ENCODE measurements at places on chromosomes 3 and 15.
A peak's percentile ranks its signal among the peaks of the same experiment; 100 is the strongest.

- peak; percentile 4 for DNase-seq
These were observed 755.5 kb upstream of the SEMA6D start for GRCh38 chr15:46961795-46962194.

DNA sequence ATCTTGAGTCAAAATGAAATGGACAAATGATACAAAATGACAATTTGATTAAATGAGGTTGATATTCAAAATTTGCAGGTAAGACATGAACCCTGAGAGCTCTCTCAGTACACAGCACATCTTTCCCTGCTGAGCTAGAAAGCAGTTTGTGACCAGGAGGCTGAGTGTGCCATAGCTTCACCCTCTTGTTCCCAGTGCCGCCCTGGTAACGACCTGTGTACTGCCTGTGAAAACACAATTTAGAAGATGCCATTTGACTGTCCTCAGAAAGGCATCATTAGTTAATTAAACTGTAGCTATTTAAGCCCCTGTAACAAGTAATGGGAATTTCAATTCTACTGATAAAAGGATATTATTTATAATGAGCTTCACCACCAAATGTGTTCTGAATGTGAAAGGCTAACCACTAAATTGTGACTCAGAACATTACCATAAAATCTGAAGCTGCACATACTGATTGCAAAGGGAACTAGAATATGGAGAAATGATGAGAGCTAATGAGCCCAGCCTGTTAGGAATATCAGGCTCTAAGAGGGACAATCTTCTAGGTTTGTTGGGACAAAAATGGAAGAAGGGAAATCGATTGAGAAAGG lies 212.9 kb upstream of the ARPP21 start:
- no peak for DNase-seq

GRCh38 chr3:110180733-110181132 lies 843.4 kb upstream of the DPPA4 start:
- DNase-seq = peak; percentile 88

- no peak for DNase-seq
These were observed 1.6 kb upstream of the SUCNR1 start for GRCh38 chr3:151871639-151872468.

GRCh38 chr3:99854756-99855298 lies 37.2 kb downstream of the CMSS1 start:
- no peak for DNase-seq

DNA sequence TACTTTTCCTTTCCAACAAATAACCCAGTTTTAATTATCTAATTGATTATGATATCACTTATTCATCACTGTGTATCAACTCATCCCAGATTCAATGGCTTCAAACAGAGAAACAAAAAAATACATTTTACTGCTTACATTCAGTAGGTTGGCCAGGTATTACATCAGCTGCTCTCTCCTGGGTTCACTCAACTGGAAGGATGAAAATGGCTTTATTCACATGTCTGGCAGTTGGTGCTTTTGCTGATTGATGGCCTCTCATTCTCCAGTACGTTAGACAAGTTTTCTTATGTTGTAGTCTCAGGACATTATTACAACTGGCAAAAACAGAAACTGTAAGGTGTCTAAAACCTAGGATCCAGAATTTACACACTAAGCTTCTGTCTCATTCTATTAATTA lies 811.0 kb upstream of the ALCAM start:
- DNase-seq = no peak

DNA sequence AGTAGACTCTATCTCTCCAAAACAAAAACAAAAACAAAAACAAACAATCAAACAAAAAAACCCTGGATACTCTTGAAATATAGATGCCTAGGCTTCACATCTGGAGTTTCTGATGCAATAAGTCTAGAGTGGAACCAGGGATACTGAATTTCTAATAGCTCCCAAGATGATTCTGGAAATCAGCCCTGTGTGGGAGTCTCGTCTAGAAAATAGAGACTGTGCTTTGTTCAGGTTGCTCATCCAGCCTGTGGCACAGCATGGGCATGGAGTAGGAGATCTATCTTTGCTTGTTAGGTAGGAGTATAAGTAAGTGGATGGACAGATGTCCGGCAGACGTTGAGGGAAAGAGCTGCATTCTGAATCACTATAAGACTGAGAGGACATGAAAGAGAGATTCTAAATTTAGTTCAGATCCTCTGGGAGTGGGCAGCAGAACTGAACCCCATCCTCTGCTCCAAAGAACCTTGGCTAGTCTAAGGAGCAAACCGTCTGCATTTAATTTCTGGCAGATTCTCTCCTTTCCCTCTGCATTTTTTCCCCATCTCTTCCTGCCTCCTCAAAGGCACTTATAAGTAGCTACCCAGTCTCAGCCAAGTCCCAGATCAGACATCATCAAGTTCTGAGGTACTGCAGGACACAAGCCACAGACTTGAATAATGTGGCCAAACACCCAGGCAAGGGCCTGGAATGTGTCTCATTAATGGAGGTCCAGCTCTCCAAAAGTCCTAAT lies 92.6 kb upstream of the STRIT1 start:
- no peak for DNase-seq

DNA sequence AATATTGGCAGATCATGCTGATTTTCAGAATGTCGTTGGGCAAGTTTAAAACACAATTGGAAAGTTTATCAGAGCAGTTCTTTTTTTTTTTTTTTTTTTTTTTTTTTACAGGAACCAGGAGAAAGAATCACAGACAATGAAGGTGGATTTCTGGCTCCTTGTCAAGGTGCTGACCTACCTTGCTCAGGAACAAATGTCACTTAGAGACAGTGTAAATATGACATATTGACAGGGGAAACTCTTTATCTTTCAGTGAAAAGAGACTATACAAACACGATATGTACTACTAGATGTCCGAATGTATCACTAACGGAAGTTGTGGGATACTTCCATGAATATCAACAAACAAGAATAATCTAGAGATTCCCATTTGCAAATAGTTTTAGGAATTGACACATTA lies 237.3 kb downstream of the FMN1 start:
- no peak for DNase-seq

GRCh38 chr3:114427285-114428043 lies 133.6 kb downstream of the TIGIT start:
- DNase-seq = no peak

GRCh38 chr15:42365921-42366550 lies 6.7 kb downstream of the CAPN3 start:
- DNase-seq = no peak

GRCh38 chr15:87224404-87224803 lies 1032.1 kb downstream of the NTRK3 start:
- no peak for DNase-seq

- DNase-seq = no peak
These were observed 44.3 kb upstream of the DYNC1LI1 start for GRCh38 chr3:32614956-32615355.

- peak; percentile 64 for DNase-seq
These were observed 1.9 kb downstream of the VGLL4 start for GRCh38 chr3:11641683-11642430.

DNA sequence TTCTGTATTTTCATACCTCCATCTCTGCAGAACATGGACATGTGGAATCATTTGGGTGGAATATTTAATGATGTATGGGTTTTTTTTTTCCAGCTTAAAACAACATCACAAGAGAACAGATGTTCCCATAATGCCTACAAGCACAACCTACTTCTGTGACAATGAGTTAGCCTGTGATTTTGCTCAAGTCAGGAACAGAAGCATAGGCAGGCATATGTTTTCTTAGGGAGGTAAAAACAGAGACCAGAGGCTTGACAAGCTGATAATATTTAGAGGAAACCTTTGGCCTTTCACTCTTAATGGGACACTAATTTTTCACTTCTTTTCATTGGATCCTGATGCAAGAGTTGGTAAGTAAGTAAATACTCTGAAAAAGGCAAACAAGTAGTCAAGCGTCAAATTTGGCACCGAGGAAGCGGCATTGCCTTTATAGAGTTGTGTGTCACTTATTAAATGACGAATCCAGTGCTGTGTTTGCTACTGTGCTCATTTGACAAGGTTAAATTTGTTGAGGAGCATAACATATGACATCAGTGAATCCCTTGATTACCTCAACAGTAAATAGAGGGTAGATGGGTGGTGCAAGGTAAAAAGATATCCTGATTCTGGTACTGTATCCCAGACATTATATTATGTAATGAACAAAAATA lies 66.7 kb upstream of the RBMS3 start:
- DNase-seq = no peak

DNA sequence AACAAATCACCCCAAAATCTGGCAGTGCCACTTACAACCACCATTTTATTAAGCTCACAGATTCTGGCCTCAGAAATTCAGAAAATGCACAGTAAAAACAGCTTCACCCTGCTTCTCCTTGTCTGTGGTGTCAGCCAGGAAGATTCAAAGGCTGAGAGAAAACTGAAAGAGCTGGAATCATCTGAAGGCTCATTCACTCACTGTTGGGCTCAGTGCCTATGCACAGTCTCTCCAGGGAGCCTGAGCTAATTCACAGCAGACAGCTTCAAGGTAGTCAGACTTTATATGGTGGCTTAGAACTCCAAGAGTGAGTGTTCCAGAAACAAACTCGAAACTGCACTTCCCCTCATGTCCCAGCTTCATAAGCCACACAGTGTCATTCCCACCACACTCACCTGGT lies 16.5 kb upstream of the PLOD2 start:
- no peak for DNase-seq

DNA sequence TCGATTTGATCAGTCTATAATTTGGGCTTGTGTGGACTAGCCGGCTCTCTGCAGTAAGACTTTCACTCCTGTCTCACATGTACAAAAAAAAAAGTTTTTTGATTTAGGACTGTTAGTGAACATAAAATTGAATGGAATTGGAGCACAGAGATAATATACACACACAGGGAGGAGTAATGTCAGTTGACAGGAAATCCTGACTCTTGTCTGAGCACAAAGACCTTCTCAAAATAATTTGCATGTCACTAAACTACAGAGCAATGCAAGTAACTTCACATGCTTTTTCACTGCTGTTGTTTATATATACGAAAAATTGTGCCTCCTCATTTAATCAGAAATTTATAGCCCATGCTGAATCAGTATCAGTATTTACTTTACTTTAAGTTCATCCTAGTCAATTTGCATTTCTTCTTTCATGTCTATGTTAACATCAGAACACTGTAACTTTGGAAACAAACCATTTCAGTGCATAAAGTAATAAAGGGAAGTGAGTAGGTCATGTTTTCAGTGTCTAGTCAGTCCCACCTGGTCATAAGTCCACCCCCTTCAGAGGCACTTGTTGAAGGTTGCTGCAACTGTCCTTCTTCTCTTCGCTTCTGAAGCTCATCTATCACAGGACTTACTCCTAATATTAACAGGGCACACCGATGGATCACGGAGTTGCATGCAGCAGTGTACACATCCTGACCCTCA lies 115.8 kb downstream of the FBXL22 start:
- no peak for DNase-seq

GRCh38 chr3:116444115-116444747 lies 1.1 kb downstream of the LSAMP start:
- peak; percentile 9 for DNase-seq

GRCh38 chr3:81245043-81245442 lies 516.4 kb downstream of the GBE1 start:
- DNase-seq = no peak

GRCh38 chr3:178436773-178437172 lies 99.5 kb upstream of the KCNMB2 start:
- DNase-seq = peak; percentile 45

GRCh38 chr3:158569794-158570193 lies 1.2 kb upstream of the MLF1 start:
- no peak for DNase-seq

- DNase-seq = no peak
These were observed 268.3 kb downstream of the UACA start for GRCh38 chr15:70494852-70495571.

DNA sequence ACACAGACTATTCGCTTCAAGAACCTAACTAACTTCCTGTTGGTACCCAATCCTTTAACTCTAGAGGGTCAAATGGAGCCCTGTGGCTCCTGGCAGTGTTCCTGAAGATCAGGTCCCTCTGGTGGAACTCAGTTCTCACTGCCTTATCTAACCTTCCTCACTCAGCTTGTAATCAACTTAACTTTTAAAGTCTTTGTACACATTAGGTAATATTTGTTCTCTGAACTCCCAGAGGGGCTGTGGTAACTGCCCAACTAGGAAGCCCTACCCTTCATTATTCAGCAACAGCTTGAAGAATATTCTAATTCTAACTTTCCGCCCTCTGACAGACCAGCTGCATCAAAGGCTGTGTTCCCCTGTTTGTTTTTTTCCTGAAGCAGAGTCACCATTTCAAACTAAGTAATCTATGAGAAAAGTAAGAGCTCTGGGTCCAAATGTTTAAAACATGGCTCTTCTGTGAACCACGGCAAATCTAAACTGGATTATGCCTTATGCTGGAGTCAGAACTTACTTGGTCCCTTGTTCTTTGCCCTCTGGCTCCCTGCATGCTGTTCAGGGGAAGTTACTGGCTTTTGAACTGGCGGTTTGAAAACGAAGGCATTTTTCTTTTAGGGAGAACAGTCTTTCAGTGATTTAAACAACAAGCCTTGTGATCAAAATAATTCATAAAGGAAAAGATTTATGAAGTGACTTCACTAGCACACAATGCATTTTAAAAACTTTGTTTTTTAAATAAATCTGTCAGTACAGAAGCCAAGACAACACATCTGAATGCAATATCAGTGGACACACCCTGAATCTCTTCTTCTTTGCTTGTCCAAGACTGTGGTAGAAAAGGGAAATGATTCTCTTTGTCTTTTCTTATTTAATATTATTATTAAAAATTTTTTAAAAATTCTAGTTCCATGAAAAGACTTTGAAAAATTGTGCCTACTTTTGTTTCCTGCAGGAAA lies 365.6 kb downstream of the TIGIT start:
- DNase-seq = no peak

DNA sequence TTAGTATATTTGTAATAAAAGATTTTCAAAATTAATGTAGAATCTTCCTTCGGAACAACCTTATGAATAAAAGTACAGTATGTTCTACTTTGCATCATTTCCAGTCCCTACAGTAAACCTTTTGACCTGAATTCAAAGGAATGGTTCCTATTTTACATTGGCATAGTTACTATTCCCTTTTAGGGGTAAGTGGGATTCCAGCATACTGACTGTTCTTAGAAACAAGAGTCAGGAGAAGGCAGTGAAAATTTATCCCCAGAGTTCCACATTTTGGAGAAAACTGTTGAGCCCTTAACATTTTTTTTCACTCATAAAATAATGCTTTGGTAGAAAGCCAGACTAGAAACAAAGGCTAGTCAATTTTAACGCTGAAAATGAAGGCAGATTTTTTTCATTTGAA lies 78.1 kb downstream of the P3H2 start:
- DNase-seq = no peak

DNA sequence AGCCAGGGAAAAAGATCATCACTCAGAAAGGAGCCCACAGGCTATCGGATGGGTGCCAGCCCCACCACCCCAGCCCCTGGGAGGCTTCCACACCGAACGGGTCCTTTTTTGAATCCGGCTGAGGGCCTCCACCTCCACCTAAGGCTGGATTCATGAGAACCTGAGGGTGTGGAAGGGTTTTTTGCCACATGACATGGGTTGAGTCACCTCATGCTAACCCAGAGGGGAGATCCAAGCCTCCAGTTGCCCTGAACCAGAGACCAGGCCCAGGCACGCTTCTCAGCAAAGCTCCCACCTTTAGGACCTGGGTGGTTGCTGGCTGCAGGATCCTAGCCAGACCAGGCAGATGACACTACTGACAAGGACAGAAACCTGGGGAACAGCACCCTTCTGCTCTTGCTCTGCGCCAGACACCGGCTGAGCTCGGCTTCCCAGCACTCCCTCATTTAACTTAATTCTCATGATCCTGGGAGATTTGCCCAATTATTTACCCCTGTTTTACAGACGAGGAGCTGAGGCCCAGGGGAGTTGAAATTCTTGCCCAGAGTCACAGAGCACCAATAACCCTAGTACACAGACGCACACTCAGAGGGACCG lies 25.6 kb downstream of the DUSP7 start:
- DNase-seq = no peak
